ENCODE measurements at places on chromosomes 2 and 18.

- no peak for DNase-seq
Measured at GRCh38 chr18:61955644-61956043, 62.8 kb upstream of the RNF152 start.

DNA sequence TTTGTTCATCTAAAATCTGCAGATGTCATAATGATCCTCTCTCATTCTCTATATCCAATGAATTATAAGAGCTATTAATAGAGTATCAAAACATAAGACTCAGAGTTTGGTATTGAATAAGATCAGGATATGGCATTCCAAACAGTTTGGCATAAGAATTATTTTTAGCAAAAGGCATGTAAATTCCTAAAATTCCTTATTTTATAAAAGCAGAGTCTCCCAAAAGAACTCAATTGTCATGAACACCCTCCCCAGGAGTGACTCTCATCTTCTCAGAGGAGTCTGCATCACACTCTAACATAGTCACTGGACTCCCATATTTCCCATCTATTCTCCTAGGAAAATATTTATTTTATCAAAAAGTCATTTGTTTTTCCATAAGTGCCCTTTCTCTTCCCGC is 1710.2 kb upstream of the SLC39A10 start:
- DNase-seq: no peak

DNA sequence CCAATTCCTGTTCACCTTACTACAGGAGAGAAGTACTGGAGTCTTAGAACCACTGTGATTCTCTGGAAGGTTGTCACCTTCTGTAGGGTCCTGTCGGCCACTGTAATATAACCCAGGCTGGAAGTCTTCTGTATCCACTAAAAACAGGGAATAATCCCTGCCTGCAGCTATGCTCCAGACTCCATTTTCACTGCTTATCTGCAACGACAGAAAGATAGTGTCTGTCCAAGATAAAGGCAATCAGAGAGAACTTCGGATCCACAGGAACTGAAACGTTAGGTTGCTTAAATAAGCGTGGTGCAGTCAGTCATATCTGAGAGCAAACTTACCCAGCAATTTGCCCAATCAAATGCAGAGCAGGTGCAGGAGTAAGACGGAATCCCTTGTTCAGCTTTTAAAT is 34.2 kb downstream of the ALS2 start:
- DNase-seq: no peak

DNA sequence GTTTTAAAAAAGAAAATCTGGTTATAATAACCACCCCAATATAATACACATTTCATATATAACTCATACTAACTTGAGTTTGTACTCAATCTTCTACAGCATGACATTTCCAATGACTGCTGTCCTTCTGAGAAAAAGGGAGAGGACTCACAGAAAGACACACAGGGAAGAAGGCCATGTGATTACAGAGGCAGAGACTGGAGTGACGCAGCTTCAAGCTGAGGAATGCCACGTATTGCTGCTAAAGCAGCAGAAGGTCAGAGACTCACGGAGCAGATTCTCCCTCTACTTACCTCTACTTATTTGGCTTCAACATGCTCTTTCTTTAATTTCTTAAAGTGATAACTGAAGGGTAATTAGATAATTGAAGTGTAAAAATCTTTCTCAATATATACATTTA is 753.5 kb upstream of the PKDCC start:
- no peak for DNase-seq

DNA sequence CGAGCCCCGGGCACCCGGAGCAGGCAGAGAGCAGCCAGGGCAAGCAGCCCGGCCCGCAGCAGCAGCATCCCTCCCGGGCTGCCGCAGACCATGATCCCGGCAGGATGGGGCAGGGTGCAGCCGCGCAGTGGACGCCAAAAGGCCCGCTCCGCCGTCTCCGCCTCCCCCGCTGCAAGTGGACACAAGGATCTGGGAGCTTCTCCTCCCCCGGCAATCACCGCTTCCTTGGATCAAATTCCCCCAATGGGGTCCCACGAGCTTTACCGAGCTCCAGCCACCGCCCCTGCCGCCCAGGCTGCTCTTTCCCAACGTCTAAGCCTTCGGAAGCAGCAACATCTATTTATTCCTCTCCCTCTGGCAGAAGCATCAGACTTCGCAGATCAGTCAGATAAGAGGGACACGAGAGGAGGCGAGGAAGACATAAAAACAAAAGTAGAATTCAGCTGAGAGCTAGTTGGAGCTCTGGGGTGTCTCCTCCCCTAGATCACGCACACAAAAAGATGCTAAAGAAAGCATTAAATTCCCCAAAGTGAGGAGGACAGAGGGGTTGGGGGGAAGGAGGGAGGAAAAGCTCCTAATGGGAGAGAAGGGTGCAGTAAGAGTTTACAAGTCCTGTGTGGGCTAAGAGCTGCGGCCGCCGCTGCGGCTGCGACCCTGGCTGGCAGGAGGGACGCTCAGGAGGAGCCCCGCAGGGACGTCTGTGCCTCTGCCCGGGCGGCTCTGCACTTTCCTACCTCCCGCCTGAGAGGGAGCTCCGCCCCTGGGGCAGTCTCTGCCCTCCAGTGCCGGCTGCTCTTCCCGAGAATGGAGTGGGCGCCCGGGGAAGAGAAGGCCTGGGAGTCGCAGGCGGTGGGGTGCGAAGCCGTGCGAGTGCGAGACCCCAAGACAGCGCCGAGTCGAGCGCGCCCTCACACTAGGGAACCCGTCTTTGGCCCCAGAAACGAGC is at the start of gene FRZB:
TSS of gene FRZB (minus strand) at position 177 of the 946 bp plus-strand sequence. CDS start at position 92, 85 bp downstream.
- no peak for DNase-seq

DNA sequence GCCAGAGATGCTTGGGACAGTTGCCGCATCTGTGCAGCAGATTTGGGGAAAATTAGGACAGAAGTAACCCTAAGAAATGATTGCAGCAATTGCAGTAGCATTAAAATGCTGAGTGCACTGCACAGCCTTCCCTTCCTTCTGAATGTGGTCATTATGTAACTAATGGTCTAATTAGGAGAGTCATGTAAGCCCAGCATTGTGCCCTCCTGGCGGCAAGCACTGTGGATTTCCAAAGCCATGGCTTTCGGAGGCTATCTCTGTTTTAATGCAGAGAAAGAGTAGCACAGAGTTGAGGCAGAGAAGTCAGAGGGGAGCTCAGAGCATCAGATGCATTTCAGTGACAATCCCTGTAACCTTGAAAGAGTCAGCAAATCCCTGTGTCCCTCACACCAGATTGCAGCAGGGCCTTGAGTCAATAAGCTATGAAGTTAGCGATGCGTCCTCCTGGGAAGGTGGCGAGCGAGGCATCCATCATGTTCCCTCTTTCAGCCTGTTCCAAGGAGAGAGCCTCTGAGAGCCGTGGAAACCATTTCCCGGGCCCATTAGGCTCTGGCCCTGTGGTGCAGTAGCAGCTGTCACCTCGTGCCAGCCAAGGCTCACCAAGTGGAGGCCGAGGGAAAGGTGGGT is 307.2 kb downstream of the FBXO15 start:
- no peak for DNase-seq

GRCh38 chr18:55421615-55422419 is 166.2 kb downstream of the TCF4 start:
- DNase-seq: no peak

GRCh38 chr2:135494503-135494902 is 36.5 kb downstream of the ZRANB3 start:
- no peak for DNase-seq

- no peak for DNase-seq
Measured at GRCh38 chr2:216829533-216829932, 30.3 kb downstream of the TNP1 start.

DNA sequence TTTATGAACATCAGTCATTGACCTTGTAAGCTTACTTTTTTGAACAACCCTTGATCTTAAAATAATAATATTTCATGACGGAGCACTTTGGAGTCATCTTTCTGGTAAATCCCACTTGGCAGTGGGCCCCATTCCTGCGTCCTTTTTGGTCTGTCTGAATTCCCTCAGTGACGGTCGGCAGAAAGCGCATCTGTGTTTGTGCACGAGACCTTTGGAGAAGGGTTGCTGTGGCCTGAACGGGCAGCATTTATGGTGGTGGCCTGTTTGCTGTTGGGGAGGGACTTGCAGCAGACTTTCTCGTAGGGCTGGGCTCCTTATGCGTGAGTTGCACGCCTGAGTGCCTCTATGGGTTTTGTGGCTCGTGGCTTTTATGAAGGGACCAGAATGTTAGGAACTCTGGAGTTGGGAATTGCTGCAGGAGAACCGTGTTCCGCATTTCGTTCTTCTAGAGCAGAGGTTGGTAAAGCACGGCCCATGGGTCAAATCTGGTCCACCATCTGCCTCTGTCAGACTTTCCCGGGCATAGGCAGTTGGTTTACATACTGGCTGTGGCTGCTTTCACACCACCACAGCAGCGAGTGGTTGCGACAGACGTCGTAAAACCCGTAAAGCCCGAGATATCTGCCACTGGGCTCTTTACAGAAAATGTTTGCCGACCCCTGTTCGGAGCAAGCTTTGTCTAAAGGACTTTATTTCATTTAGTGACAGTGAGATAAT is 30.8 kb downstream of the LPIN1 start:
- DNase-seq: no peak

DNA sequence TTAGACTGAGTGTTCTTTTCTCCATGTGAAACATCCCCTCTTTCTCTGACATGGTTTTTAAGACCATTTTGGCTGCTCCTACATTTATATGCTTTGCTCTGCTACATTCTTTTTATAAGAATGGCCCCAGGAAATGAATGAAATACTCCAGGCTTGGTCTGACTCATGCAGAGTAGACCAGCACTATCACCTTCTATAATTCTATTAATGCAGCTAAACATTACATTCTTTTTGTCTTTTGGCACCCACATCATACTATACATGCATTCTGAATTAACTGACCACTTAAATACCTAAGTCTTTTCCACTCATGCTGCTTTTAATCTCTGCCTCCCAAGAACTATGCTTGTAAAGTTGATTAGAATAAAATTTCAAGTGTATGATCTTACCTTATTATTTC is 94.1 kb downstream of the AAK1 start:
- no peak for DNase-seq

GRCh38 chr2:17318013-17318412 is 200.2 kb downstream of the RAD51AP2 start:
- no peak for DNase-seq

DNA sequence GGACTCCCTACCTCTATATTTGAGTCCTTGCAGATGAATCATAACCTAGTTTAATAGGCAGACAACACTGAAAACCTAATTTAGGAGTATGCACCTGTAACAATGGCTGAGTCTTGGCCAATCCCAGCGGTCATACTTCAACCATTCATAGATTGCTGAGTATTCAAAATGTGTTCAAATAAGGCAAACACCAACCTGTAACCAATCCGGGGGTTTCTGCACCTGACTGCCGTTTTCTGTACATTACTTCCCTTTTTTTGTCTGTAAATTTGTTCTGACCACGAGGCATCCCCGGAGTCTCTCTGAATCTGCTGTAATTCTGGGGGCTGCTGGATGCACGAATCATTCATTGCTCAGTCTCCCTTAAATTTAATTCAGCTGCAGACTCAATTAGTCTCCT is 338.6 kb downstream of the STK39 start:
- no peak for DNase-seq

GRCh38 chr18:46321955-46322354 is 217.8 kb downstream of the HAUS1 start:
- no peak for DNase-seq

GRCh38 chr2:145751629-145752028 is 1231.7 kb upstream of the ZEB2 start:
- no peak for DNase-seq

DNA sequence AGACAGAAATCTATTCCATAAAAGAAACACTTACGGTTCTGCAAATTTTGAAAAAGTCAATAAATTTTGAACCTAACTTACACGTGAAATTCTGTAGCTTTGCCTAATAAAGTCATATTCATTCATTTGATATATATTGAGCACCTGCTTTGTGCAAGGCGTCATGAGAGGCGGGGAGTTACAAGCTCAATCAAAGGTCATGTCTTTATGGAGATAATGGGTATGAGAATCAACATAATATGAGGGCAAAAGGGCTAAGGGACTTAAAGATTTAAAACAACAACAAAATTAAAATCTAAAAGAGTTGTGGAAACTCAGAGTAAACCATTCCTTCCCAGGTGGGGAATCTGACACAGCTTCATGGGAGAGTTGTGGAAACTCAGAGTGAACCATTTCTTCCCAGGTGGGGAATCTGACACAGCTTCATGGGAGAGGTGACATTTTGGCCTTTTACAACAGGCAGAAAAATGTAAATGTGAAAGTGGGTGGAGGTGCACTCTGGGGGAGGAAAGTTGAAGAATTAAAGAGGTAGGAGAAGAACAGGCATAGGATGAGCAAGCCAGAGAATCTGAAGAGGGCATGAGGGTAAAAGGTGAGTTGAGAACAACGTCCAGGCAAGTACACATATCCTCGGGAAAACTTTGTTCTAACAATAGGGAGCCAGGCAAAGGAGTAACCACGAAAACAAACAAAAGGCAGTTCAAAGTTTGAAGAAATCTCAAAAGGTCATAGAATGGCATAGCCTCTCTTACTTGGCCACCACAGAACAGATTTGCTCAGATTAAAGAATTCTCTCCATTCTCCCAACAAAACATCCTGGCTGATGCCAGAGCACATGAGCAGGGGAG is 49.5 kb upstream of the CD226 start:
- no peak for DNase-seq

DNA sequence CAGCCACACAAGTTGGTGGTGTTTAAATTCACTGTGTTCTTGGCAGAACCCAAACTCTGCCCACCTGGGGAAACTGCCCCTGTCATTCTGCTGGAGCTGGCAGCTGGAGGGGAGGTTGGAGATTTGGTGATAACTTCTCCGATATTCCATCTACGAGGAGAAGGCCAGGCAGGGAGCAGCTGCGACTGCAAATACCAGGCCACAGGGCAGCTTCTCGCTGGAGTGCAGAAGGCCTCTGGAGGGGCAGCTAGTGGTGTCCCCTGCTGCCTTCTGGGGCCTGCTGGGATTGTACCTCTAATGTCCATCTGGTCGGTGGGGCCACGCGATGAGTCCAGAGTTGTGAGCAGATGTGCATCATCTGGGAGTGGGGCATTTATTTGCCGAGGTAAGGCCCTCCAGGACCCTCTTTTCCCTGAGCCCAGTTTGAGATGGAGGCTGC is 98.9 kb downstream of the ACKR3 start:
- DNase-seq: no peak

DNA sequence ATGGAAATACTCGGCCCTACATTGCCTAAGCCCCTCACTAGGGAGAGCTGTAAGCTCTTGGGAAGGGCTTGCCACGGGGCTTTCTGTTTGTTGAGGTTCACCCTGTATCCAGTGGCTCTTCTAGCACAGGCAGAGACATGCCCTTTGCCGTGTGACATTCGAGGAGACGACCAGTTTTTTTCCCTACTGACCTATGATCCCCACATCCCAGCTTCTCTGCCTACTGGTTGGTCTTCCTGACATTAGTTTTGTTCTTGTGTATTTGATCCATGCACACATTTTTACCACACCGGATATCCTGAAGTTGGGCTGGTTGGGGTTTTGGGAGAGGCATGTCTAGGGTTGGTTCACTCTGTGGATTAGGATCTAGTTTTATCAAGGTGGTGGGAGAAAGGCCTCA is 69.3 kb downstream of the NPAS2 start:
- DNase-seq: no peak

DNA sequence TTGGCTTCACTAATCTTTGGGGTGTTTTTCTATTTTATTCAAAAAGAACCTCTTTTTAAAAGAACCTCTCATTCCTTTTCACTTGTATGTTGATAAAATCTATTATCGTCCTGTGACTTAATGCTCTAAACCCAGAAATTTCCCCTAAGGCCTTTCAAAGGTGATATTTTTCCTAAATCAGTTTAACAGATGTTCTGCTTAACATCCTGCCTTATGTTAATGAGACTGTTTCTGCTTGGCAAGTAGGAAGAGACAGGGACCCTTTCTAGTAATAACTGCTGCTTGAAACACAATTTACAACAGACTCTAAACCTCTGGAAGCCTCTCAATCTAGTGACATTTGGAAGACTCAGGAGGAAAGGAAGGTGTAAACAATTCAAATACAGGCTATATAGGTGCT is 128.8 kb downstream of the KCNJ3 start:
- DNase-seq: no peak

- DNase-seq: no peak
Measured at GRCh38 chr2:39408351-39409136, 28.5 kb downstream of the MAP4K3 start.

Measured in stimulated activated CD4-positive, alpha-beta T cell treated with anti-CD3 and anti-CD28 coated beads, Interleukin-15, amount 100 ng/mL, for 1 hour (primary cell).